ENCODE measurements at places on chromosomes 7 and 10.

DNA sequence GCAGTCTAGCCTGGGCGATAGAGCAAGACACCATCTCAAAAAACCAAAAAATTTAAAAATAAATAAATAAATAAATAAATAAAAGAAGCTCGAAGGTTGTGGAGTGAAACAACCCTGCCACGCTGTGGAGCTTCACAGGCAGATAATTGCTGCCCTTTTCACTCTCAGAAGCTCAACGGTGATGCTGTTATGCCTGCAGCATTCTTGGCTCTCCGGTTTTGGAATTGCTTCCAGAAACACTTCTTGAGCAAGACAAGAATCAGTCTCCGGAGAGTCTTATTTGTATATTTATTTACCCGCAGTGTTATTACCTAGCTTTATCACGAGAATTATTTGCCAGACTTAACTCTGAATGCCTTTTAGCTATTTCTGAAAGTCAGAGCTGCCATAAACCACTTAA lies 40.5 kb upstream of the UBE2H start:
- DNase-seq: no peak
- no peaks in the 10 kb centered on the region for H3K36me3 ChIP-seq
- H3K4me1 ChIP-seq: no peaks in the 10 kb centered on the region
- no peak overlapping the region for H3K4me3 ChIP-seq
- H3K27ac ChIP-seq: no peak overlapping the region

GRCh38 chr10:90435296-90435695 lies 422.5 kb downstream of the HTR7 start:
- no peaks in the 10 kb centered on the region for H3K36me3 ChIP-seq
- H3K4me3 ChIP-seq: no peak overlapping the region
- H3K4me1 ChIP-seq: no peaks in the 10 kb centered on the region
- no peak for DNase-seq
- no peak overlapping the region for H3K27ac ChIP-seq
- H3K27me3 ChIP-seq: no peaks in the 10 kb centered on the region

DNA sequence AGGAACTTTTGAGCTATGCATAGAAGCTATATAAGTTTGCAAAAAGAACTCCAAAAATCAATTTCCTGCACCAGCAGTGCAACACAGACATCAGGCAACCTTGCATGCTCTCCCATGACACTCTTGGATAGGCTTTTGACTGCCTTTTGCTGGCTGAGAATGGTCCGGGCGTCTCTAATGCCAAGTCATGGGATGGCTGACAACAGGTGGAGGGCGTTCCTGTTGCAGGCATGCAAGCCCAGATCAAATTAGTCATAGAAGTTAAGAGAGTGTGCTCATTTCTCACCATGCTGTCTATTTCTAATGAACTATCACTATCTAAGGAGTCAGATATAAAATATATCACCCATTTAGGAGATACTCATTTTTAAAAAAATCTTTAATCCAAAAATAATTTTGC lies 8.4 kb downstream of the PLCE1 start:
- H3K36me3 ChIP-seq: no peaks in the 10 kb centered on the region
- peaks cover 8% of the 10 kb centered on the region for H3K4me1 ChIP-seq
- H3K4me3 ChIP-seq: no peak overlapping the region
- no peak overlapping the region for H3K27ac ChIP-seq

GRCh38 chr10:97715259-97715874 lies 1.8 kb downstream of the MARVELD1 start:
- peaks cover 56% of the 10 kb centered on the region for H3K4me1 ChIP-seq
- peaks cover 12% of the 10 kb centered on the region for H3K36me3 ChIP-seq
- H3K4me3 ChIP-seq: peak overlapping the region; percentile 74
- H3K27me3 ChIP-seq: no peaks in the 10 kb centered on the region
- DNase-seq: no peak

GRCh38 chr10:29658984-29659965 lies 24.5 kb upstream of the SVIL start:
- H3K27ac ChIP-seq: peak overlapping the region; percentile 69
- H3K27me3 ChIP-seq: no peaks in the 10 kb centered on the region
- peaks cover 37% of the 10 kb centered on the region for H3K4me1 ChIP-seq
- H3K36me3 ChIP-seq: peaks cover 6% of the 10 kb centered on the region
- peak; percentile 67 for DNase-seq
